Left lung (tissue), 14 donors: ENCODE measurements at places on chromosomes 4 and X. TPM values are rescaled to one million over a fixed set of nuclear protein-coding genes. Genes with fewer than 3 reads are reported as not detected.

GRCh38 chr4:174789657-174790056, 39.4 kb downstream of the GLRA3 start:
- no peak for DNase-seq

- no peak for DNase-seq
Observed at GRCh38 chrX:123085311-123085940, 98.7 kb upstream of the GRIA3 start.

DNA sequence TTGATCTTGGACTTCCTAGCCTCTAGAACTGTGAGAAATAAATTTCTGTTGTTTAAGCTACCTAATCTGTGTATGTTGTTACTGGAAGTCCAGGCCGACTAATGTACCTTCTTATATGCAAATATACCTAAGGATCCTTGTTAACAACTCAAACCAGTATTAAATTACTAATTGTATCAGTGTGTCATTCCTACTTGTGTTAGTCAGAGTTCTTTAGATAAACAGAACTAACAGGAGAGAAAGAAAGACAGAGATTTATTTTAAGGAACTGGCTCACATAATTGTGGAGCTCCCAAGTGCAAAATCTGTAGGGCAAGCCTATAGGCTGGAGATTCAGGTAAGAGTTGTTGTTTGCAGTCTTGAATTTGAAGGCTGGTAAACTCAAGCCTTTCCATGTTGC, 120.0 kb downstream of the ADGRL3 start:
- no peak for DNase-seq

GRCh38 chrX:106404512-106404911, 207.3 kb upstream of the RADX start:
- no peak for DNase-seq

DNA sequence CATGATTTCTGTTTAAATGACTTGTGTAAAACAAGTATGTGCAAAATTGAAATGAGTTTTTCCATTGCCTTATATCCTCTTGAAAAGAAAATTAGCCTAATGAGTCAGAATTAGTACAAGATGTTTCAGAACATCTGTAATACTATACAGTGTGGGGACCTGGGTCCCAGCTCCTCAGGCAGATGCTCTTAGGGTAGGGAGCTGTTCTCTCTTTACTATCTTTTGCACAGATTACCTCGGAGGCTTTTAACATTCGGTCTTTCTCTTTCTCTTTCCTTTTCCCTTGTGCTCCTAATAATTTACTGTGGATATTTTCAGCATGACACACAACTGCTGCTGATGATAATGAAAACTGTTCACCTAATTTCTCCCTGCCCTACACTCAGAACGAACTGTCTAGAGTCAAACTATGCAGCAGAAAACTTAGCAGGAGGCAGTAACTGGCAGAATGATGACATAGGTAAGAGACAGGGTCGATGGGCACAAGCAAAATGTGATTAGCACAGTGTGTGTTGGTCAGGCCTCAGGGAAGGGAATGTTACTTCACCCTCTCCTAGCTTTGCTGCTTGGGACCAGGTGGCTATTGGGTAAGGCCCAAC, 455.3 kb downstream of the PDHA2 start:
- DNase-seq, result no peak

- DNase-seq, result no peak
Observed at GRCh38 chr4:99965674-99966350, 15.7 kb upstream of the H2AZ1 start.

DNA sequence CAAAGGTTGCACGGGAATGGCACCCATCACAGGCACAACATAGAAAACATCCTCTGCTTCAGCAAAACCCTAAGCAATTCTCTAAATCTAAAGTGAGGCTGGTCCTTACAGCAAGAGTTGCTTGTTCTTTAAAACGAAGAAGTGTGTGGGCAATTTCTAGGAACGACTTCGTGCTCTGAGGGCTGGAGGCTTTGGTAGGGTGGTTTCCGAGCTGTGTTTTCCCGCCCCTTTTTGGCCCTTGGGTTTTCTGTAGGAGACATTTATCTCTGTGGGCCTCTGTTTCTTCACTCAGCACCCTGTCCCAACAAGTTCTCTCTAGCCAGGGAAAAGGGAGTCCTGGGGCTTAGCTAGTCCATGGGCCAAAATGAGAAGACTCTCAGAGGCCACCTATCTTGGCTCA, 84.2 kb downstream of the SLC2A9 start:
- DNase-seq, result no peak

DNA sequence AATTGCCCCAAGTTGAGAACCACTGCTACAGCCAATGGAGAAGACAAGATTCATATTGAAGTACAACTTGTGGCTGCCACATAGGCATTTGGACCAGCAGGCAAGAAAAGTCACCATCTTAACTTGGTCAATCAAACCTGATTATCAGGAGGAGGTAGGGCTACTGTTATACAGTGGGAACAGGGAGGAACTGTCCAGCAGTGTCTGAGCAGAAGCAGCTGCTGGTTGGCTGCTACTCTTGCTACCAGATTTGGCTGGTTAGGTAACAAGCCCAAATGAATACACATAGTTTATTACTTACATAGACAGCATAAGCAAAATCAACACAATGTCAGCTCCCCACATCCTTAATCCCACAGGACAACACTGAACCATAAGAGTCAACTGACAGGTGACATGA, 39.4 kb downstream of the ATP1B4 start:
- DNase-seq, result no peak

- DNase-seq, result no peak
Observed at GRCh38 chr4:3200423-3201090, 48.4 kb upstream of the MSANTD1 start.

GRCh38 chrX:27893211-27893610, 85.4 kb downstream of the MAGEB10 start:
- no peak for DNase-seq

DNA sequence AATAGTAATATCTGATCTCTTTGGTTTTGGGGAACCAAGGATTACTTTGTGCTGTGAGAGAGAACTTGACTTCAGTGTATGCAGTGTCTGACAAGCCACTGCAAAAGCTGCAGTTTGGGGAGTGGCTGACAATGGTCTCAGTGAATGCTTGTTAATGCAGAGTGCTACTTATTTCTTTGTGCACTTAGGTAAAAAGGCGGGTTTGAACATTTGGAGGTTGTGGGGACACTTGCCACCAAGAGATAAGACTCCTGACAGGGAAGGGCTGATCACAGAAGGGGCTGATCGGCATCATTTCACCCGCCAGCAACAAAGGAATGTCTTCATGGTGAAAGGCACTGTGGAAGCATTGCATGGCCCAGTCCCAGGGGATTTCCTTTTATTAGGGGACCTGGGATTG, 28.6 kb upstream of the USP46 start:
- DNase-seq, result no peak

DNA sequence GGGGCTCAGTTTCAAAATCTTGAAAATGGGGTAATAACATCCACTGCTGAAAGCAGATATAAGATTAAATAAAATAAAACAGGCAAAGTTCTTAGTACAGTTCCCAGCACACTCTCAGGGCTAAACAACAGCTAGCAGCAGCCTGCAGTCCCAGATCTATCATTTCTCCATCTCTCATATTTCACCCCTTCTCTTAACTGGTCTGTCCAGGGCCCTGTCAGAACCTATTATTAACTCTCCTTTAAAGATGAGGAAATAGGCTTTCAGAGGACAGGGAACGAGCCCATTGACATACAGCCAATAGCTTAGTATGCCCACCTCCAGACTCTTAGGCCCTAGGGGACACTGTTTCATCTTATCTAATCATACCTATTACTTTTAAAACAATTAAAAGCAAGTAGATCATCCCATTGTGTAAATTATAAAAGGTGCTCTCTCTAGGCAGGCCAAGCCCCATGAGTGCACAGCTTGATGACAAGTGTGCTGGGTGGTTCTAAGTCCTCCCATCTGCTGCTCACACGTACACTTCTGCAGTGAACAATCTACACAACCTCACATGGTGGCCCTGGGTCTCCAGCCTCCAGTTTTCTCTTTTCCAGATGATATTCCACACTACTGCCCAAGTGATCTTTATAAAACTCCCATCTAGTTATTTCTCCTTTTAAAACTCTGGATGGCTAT, 119.0 kb downstream of the APBB2 start:
- DNase-seq, result no peak

DNA sequence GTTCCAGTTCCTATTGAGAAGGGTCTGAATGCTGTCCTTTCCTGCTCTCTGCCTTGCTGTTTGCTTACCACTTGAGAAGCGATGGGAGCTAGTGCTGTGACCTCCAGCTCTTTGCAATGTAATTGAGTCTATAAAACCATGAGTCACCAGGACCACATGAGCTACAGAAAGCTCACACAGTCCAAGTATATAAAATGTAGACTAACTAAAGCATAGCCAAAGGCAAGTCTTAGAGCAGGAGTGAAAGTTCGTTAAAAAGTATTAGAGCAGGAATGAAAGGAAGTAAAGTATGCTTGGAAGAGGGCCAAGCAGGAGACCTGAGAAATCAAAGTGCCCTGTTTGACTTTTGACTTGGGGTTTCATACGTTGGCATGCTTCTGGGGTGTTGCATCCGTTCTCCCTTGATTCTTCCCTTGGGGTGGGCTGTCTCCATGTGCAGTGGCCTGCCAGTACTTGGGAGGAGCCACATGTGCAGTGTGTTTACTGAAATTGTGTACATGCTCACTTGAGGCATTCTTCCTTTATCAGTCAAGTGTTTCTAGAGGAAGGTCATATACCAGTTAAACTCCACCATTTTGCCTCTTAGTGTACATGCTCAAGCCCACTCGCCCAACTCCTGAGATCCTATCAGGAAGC, 71.3 kb upstream of the KIT start:
- no peak for DNase-seq

DNA sequence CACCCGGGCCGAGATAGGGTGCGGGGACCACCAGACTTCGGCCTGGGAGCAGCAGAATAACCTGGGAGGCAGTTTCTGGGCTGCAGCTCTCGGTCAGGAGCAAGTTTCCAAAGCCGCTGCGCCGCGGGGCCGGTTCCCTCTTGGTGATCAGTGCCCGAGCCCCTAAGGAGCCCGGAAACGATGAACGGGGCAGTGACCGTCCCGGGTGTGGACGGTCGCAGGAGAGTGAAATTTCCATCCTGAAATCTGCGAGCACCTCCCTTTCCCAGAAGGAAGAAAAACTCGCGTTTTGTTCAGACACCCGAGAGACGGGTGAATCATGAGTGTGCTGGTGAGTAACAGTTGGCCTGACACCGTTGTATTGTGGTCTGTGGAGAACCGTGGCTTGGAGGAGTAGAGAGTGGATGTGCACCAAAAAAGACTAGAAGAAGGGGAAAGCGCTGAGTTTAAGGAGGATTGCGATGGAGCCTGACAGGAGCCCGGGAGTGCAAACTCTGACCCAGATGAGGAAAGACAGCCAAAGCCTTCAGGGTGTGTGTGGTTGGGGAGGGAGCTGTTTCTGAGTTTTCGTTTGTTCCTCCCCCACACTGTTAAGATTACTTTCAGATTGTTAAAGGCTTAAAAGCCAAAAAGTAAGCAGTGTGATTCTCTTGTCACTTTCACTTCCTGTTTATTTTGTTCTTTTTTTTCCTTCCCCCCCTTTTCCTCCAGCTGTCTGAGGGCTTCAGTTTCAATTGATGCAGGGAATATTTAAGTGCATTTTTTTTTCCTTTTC, 828 bp downstream of the MCUB start:
- DNase-seq, result peak; percentile 85

- no peak for DNase-seq
Observed at GRCh38 chr4:176380352-176381157, 60.8 kb downstream of the SPCS3 start.

The NLGN3 gene
- 1.0 TPM for total RNA-seq

The MAGEA2 gene
- total RNA-seq, result not detected

The REELD1 gene
- 0.13 TPM for total RNA-seq

The ADGRG2 gene
- total RNA-seq, result 3.1 TPM
